ENCODE measurements at places on chromosomes 7 and 10.

GRCh38 chr7:129536323-129536722, 34.0 kb downstream of the SMKR1 start:
- no peak for DNase-seq

DNA sequence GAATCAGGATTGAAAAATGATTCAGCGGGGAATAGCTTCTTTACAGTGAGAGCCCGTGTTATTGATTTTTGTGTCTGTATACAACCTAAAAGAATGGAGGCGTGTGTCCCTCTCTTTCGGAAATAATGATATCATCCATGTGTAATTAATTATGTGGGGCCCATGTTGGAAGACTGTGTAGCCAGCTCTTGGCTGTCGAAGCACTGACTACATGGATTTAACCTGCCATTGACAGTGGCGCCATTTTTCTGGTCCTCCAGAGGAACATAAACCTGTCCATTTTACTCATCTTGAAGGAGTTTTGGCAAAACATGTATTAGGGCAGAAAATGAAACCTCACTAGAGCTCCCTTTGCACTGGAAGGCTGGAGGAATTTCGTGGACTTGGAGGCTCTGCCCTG, 119.6 kb downstream of the ITIH5 start:
- DNase-seq: no peak

DNA sequence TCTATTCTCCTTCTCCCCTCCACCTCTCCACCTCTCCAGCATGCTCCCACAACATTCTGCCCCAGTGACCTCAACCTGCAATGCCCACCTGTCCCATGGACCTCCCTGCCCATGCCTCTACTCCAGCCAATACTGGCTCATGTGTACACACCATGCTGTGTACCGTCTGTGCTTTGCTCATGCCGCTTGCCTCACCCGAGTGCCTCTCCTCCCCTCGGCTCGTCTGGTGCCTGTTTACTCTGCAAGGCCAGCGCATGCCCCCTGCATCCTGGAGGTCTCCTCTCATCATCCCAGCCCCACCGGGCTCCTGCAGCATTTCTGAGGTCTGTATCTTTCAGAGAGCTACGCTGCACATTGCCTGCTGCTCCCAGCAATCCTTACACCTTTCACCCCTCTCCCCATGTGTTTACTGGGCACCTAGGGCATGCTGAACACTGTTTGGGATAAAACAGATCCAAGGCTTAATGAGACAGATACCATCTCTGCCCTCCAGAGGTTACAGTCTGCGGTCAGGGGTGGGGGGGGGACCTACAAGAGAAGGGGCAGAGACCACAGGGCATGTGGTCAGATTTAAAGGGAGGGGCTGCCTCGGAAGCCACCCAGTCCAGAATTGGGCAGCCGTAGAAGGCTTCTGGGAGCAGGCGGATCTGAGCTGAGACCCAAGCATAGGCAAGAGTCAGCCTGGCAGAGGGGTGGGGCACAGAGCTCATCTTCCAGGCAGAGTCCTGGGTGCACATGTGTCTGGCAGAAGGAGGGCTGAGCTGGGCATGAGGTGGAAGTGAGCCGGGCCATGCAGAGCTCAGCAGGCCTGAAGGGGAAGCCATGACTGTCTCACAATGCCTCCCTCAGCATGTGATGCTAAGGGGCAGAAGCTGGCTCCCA, 29.6 kb upstream of the PSAP start:
- DNase-seq: no peak

GRCh38 chr10:63562857-63563256, 41.7 kb downstream of the REEP3 start:
- DNase-seq: no peak

DNA sequence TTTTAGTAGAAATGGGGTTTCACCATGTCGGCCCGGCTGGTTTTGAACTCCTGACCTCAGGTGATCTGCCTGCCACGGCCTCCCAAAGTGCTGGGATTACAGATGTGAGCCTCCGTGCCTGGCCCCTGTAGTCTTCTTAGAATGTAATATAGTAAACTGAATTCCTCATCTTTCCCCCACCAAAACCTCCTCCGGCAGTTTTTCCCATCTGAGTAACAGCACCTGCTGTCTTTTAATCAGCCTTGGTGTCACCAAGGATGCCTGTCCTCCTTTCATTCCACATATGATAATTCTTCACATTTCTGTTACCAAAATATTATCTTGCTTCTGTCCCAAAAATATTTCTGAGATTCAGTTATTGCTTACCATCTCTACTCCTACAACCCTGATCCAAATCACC, 80.2 kb downstream of the ZEB1 start:
- DNase-seq: no peak

DNA sequence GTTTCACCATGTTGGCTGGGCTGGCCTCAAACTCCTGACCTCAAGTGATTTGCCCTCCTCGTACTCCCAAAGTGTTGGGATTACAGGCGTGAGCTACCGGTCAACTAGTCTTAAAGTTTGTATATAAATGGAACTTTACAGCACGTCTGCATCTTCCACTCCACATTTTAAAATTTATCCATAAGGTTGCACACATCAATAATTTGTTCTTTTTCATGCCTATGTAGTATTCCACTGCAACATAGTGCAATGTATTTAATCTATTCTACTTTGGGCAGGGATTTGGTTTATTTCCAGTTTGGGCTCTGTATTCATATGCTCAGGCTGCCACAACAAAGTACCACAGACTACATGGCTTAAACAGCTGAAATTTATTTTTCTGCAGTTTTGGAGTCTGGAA, 90.0 kb downstream of the NPTX2 start:
- no peak for DNase-seq

DNA sequence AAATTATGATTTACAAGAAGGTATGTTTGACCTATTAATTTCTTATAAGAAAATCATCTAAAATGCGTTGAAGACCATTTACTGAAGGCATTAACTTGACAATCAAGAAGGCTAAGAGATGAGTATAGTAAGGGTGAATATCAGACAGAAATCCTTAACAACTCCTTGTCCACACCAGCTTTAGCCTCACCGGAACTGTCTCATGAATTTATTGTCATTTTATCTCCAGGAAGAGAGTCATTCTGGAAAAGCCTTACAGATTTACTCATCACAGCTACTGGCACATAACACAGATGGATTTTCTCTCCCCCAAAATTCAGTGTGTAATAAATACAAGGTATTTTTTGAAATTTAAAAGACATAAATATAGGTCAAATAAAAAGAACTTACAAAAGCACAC, 129.4 kb upstream of the LSM8 start:
- no peak for DNase-seq

DNA sequence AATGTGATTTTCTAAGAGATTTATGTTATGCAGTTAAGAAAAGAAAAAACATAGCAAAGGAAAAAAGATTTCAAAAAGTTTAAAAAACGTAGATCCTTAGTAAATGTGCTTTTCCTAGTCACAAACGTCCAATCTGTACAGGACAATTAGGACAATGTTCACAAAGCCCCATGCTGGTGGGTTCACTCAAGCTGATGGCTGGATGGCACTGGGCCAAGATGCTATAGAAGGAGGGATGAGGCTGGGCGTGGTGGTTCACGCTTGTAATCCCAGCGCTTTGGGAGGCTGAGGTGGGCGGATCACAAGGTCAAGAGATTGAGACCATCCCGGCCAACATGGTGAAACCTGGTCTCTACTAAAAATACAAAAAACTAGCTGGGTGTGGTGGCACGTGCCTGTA, 22.1 kb downstream of the SVIL start:
- DNase-seq: no peak

DNA sequence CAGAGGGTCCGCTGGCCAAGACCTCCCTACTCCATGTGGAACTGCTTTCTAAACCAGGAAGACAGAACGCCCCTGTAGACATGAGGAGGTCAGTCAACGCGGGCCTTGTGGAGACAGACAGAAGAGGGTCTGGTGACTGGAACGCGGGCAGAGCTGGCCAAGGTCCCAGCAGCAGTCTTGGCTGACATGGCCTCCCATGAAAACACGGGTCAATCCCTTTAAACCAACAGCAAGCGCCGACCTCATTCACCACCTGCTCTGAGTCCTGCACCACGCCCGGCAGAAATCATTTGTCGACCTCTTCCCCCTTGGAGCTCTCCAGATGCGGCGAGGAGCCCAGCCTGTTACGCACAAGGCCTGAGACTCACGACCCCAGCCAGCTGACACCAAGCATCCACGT, 78.5 kb downstream of the ZRANB1 start:
- no peak for DNase-seq

GRCh38 chr7:81926154-81926553, 156.3 kb upstream of the HGF start:
- DNase-seq: no peak

DNA sequence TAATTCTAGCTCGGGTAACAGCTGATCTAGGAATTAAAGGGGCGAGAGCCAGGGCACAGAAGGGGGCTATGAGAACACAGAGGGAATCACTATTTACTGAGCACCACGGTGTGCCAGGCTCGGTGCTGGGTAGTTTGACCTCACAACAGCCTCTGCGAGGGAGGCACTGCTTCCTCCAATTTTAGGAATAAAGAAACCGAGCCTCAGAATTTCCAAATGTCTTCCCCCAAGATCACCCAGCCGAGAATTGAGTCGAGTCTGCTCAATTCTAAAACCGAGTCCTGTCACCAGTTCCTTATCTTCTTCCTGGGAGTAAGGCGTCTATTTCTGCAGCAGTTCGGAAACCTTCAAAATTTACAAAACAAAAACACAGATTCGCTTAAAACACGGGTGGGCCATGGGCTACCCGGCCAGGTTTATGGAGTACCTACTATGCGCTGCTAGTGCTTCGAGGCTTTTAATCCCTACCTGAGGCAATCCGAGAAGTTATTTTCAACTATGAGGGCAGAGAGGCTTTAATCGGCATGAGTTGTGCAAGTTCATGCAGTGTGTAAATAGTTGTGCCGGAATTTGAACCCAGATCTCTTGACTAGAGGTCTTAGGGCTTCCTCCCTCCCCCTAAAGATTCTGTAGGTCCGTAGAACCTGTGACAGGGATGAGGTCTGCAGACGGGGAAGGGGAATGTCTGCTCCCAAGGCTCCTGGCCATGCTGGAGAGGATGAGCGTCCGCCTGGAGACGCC, 872 bp upstream of the HMX2 start:
- DNase-seq: no peak

DNA sequence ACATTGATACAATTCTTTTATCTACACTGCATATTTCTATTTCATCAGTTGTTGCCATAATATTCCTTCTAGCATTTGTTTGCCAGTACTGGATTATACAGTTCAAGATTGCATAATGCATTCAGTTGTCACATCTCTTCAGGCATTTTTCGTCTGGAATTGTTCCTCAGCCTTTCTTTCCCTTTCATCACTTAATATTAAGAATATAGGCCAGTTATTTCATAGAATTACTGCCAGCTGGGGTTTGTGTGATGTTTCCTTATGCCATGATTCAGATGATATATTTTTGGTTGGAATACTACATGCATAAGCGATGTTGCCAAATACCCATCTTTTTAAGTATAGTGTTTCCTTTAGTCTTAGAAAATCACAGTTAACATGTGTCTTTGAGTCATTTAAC, 20.8 kb downstream of the KIFBP start:
- no peak for DNase-seq

GRCh38 chr7:18206331-18206730, 178.7 kb upstream of the PRPS1L1 start:
- DNase-seq: no peak

DNA sequence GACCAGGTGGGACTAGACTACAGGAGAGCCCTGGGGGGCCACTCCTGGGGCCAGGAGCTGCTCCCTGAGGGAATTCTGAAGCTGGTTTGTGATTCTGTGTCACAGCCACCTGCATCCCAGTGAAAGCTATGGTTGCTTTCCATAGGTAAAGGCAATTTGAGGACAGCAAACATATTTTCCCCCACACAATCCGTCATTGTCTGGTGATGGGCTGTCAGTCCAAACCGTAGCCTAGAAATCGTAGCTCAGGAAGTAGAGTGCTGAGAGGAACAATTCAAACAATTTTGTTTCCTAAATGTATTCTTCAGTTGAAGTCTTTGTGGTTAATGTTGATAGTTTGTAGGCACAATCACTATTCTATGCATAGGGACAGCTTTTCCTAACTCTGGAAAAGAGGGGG, 106.0 kb upstream of the INSYN2A start:
- no peak for DNase-seq

DNA sequence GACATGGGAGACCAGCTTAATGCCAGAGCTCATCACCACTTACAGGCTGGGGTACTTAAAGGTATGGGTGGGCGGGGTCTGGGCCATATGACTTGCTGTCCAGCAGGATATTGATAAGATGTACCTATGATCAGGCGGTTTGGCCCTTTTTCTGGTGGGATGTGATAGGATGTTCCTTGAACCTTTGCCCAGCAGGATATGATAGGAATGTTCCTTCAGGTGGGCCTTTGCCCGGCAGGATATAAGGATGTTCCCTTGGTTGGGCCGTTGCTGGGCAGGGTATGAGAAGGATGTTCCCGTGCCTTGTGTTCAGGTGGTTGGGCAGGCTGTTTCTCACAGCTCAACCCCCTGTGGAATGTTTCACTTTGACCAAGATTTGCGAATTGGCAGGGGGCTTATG, 187.2 kb upstream of the CXCL12 start:
- no peak for DNase-seq

GRCh38 chr10:52359441-52359840, 45.4 kb downstream of the DKK1 start:
- DNase-seq: peak; percentile 8

DNA sequence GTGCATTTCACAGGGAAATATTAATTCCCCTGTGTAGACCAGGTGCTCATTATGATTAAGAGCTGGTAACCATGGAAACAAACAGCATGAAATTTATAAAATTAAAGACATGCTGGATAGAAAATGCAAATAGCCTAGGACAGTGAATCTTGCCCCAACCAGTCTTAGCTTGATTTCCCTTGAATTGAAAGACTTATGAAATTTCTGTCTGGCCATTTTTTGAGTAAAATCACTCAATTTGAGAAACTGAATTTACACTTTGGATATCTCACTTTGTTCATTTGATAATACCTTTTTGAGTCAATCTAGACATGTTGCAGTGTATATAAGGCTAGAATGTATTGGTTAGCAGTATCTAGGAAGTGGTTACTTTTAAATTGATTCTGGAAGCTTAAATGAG, 4.4 kb upstream of the SMIM30 start:
- DNase-seq: no peak

DNA sequence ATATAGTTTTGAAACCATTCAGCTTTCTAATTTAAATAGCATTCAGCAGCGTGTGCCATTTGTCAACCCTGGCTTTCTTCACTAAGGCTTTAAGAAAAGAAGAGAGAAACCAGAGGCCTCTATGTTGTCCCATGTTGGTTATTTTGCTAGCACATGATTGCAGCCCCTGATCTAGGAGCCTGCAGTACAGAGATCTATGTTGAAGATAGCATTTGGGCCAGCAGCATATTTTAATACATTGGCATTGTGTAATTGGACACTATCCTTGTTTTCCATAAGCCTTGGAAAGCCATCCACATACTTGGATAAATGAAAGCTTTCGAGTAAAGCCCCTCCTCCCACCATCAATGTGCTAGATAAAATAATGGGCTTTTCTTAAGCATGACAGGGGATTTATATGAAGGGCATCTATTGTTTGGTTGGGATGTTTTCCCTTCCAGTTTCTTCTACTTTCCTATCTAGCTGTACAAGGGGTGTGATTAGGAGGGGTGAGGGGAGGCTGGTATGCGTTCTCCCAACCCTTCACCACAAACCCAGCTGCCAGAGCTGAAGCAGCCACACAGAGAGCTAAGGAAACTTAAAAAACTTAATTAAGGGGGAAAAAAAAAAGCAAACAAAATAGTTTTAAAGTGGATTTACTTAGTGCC, 23.1 kb upstream of the SDHAF3 start:
- DNase-seq: no peak
